Fibroblast of skin of left quadriceps (primary cell): ENCODE measurements at places on chromosomes 13 and 19.
A peak's percentile ranks its signal among the peaks of the same experiment; 100 is the strongest.

DNA sequence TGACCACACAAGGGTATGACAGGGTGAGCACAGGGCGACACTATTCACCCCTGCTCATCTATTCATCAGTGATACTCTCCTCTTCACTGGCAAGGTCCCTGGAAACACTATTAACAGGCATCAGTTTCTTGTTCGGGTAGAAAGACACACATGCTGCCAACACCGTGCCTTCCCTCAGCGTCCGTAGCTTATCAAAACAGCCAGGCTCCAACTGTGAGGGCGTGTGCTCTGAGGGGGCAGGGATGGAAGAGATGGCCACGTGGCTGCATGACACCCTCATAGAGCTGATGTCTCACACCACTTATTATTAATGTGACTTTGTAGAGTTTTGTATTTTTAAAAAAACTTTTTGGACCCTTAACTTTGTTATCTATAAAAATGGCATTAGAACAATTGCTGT, 160.3 kb downstream of the ITGBL1 start:
- DNase-seq = no peak

DNA sequence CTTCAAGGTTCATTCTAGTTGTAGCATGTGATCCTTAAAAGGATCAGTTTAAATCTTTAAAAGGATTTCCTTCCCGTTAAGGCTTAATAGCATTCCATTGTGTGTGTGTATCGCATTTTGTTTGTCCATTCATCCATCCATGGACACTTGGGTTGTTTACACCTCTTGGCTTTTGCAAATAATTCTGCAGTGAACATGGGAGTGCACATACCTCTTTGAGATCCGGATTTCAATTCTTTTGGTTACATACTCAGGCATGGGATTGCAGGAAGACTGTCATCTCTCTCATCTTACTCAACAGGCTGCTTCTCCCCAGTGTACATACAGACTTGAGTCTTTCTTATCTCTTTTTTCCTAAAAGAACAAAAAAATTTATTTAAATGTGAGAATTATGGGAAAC, 1.2 kb downstream of the RNF113B start:
- DNase-seq = no peak

GRCh38 chr19:57105976-57106721, 13.6 kb upstream of the USP29 start:
- DNase-seq = no peak

GRCh38 chr19:12843999-12844732, 5.9 kb downstream of the MAST1 start:
- DNase-seq = no peak

GRCh38 chr13:30697177-30697953, 38.0 kb upstream of the ALOX5AP start:
- DNase-seq = no peak

- no peak for DNase-seq
Measured at GRCh38 chr19:21134934-21135366, 6.9 kb upstream of the ZNF431 start.

DNA sequence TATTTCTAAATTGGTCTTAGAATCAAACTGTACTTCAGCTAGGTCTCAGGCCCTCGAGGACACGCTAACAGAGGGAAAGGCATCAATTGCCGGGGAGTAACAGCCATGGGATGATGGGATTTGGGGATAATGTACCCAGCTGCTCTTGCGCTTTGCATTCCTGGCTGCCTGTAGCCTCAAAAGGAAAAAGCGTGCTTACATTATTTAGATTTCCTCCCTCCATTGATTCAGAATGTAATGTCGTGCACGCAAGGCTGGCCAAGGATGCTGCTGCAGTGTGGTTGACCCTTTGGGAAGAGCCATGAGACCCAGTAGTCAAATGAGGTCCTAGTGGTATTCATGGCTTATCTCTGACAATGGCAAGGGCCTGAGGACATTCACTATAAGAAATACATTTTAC, 95.1 kb downstream of the SLC7A1 start:
- no peak for DNase-seq

DNA sequence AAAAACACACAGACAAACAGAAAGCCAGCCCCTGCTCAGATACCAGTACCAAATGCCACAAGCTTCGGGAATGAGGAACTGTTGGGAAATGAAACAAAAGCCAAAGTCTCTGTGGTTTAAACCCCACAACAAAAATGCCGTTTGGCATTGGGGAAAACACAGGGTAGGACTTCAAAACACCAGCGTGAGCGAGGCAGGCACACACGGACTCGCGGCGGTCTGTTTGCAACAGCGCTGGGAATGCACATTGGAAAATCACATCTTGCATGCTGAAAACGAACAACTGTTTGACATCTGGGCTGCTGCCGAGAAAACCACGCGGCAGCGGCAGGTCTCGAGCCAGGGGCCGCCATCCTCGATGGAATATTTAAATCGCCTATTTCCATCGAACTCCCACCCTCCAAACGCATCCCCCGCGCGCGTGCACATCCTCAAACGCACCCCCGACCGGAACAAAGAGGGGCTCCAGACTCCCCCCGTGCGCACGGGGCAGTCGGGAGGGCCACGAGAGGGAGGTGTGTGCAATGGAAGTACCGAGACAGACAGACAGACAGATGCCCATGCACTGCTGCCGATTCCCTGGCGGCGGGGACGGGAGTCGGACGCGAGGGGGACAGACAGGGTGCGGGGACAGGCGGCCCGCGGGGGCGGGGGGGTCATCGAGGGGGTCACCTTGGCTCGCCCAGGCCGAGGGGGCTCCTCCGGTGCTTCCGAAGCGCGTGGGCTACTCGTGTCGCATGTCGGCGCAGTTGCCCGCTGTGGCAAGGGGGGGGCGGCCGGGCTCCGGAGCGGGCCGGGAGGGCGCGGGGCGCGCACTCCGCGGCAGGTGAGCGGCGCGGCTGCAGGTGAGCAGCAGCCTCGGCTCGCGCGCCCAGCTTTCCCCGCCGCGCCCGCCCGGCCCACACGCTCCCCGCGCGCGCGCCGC, at the start of gene GPR12:
Gene GPR12 (minus strand): TSS at position 880 of the 925 bp plus-strand sequence. CDS start 959 bp downstream, outside the sequence.
- DNase-seq = no peak

- no peak for DNase-seq
Measured at GRCh38 chr19:12884926-12885748, 1.9 kb downstream of the KLF1 start.

GRCh38 chr19:52028780-52029123, 573 bp upstream of the ZNF614 start:
- no peak for DNase-seq

GRCh38 chr13:46468570-46469463, 81.8 kb upstream of the RUBCNL start:
- DNase-seq = peak; percentile 68

- peak; percentile 62 for DNase-seq
Measured at GRCh38 chr19:57934820-57935665, at the start of gene ZNF418. Gene ZNF418 (minus strand): TSS chr19:57935402. CDS start chr19:57933822, 1,580 bp downstream.

DNA sequence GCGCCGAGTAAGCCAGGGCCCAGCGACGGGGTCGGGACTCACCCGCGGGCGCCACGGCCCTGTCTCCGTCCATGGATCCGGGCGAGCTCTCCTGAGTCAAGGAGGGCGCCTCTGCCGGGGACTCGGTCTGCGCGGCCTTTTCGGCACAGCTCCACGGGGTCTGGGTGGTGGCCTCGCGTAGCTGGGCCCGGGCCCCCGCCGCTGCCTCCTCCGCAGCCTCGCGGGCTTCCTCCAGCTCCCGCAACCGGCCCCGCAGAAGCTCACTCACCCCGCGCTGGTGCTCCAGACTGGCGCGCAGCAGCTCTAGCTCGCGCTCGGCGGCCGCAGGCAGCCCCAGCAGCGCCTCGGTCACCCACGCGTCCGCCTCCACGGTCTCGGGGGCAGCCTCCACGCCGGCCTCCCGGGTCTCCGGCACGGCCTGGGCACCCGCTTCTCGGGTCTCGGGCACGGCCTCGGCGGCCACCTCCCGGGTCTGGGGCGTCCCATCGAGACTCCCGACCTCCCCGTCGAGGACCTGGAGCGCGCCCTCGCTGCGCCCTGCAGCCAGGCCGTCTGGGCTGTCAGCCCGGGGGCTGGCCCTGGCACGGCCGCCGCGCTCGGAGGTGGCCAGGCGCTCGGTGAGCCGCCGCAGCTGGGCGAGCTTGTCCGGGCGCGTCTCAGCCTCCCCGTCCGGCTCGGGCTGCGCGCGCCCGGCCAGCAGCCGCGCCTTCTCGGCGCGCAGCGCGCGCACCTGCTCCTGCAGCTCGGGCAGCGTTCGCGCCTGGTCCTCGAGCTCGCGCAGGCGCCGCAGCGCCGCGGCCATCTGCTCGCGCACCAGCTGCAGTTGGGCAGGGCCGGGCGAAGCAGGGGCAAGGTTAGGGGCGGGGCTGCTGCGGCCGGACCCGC, 8.4 kb downstream of the KANK3 start:
- no peak for DNase-seq

GRCh38 chr19:19451429-19452242, 46.2 kb downstream of the GATAD2A start:
- no peak for DNase-seq

GRCh38 chr13:35179920-35180663, 238.0 kb downstream of the NBEA start:
- DNase-seq = no peak

- no peak for DNase-seq
Measured at GRCh38 chr13:40812102-40812501, 22.7 kb downstream of the SLC25A15 start.

DNA sequence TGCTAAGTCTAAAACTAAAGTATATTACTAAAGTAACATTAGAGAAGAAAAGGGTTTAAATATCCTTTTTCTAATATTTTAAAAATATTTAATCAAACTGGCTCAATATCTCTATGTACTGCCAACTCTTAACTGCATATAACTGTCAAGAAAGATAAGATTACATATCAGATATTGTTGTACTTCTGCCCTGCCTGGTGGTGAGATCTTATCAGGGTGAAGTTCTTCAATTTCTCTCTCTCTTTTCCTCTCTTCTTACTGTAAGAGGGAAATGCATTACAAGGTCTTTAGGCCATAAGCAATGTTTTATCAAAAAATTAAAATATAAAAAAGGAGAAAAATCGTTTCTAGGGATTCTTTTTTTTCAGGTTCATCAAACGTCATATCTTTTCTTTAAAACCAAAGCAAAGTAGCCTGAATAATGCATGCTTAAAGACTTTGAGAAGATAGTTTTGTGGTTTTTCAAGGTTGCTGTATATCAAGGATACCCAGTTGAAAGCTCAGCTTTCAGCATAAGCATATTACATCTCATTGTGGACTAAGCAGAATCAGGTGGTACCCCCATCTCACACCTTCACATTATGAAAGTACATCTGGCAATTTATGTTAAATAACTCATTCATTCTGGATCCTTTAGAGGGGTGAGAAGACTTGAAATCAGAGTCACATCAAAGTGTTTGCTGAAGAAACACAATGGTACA, 1625.7 kb upstream of the SLC10A2 start:
- no peak for DNase-seq

DNA sequence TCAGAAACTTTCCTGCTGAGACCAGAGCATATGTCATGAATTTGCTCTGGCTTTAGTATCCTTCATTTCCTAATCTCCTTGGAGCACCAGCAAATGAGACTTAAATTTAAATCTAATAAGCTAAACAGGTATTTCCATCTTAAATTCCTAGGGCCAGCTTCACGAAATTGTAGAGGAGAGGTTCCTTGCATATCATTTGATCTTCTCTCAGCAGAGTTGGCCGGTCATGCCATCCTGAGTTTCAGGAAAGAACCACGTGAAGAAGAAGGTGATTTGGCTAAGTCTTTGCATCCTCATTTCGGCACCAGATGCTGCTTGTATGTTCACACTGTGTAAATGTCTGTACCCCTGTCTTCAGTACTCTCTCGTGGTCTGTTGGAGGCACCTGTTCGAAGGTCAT, 370.4 kb upstream of the NBEA start:
- no peak for DNase-seq

GRCh38 chr13:39567569-39567968, 35.4 kb downstream of the LHFPL6 start:
- DNase-seq = no peak

- no peak for DNase-seq
Measured at GRCh38 chr13:82248762-82249161, 1633.5 kb downstream of the SLITRK1 start.

- peak; percentile 63 for DNase-seq
Measured at GRCh38 chr13:26508885-26509284, 48.6 kb upstream of the WASF3 start.

DNA sequence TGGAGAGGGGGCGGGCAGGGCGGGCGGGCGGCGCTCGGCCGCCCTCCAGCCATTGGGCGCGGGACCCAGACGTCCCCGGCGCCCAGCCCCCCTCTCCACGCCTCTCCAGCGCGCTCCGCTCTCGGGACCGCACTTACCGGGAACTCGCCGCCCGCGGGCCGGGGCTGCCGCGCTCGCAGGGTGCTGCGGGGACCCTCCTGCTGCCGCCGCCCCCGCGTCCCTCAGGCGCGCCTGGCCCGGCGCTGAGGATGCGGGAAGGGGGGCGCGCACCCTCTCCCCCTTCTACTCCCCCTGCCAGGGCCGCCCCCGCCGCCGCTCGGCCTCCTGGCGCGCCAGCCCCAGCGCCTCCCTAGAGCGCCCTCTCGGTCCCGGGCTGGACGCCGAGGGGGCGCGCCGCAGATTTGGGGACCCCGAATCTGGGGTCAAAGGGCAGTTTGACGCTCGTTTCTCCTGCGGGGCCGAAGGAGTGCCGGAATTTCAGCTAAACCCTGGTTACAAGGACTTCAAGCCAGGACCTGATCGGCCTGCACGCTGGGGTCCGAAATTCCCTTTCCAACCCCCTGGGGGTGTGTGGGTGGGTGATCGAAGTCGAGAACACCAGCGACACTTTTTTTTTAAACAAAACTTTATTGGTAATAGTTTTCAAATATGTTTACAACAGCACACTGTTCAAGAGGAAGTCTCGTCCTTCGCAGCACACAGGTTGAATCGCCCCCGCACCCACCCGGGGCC, 696 bp upstream of the SAMD1 start:
- DNase-seq = peak; percentile 36

- DNase-seq = no peak
Measured at GRCh38 chr19:571566-571974, 826 bp upstream of the BSG start.

- DNase-seq = no peak
Measured at GRCh38 chr19:48645620-48646000, 377 bp downstream of the CA11 start.

- DNase-seq = no peak
Measured at GRCh38 chr13:29481603-29482002, 113.9 kb downstream of the SLC7A1 start.

DNA sequence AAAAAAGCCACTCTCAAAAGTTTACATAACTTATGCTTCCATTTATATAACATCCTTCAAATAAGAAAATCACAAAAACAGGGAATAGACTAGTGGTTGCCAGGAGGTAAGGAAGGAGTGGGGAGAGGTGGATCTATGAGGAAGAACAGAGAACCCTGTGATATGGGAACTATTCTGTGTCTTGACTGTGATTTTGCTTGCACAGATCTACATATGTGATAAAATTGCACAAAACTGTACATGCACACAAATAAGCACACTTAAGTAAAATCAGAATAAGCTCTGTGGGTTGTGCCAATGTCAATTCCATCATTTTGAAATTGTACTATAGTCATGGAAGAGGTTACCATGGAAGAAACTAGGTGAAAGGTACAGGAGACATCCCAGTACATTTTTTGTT, 121.6 kb upstream of the SGCG start:
- DNase-seq = no peak
